Fibroblast of skin of scalp (primary cell): ENCODE measurements at places on chromosomes 5 and 9.

GRCh38 chr5:78506261-78507024 lies 142.1 kb downstream of the LHFPL2 start:
- DNase-seq, result peak; percentile 69

DNA sequence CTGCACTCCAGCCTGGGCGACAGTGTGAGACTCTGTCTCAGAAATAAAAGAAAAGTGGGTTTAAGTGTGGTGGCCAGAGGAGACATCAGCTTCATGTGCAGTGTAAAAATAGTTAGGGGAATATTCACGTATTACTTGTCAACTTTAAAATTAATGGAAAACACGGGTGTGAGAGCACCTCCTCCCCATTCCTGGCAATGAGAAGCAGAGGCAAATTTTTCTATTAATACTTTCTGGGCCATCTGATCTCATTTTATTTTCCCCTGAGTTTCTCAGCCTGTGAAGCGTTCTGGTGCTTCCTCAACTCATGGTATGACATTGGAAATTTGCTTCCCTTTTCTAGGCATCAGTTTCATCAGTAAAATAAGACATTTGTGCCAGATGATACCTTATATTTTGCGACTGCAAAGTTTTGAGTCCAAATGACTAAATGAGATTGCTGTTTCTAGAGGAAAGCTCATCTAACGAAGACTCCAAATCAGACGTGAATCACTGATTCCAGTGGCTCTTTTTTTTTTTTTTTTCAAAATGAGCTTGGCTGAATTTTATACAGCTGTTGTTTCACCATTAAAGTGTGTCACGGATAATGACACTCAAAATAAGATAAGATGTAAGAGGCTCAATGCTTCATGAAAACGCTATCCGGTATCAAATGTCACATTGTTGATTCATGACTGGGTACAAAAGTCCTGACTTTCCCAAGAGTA lies 104.6 kb downstream of the MSX2 start:
- peak; percentile 58 for DNase-seq

- peak; percentile 74 for DNase-seq
Measured at GRCh38 chr5:172939071-172939470, 20.2 kb upstream of the RPL26L1 start.

GRCh38 chr5:54905942-54906537 lies 79.4 kb downstream of the ESM1 start:
- DNase-seq, result peak; percentile 70

GRCh38 chr9:119181561-119181960 lies 187.7 kb downstream of the BRINP1 start:
- DNase-seq, result no peak

GRCh38 chr9:98121058-98121457 lies 2.0 kb upstream of the TRIM14 start:
- DNase-seq, result no peak
